ENCODE measurements at places on chromosomes 2 and 18. TPM values are rescaled to one million over a fixed set of nuclear protein-coding genes. Genes with fewer than 3 reads are reported as not detected.

The C1GALT1C1L gene
- total RNA-seq: 4.6 TPM

GRCh38 chr2:133726973-133727372, 158.7 kb upstream of the NCKAP5 start:
- DNase-seq: no peak

DNA sequence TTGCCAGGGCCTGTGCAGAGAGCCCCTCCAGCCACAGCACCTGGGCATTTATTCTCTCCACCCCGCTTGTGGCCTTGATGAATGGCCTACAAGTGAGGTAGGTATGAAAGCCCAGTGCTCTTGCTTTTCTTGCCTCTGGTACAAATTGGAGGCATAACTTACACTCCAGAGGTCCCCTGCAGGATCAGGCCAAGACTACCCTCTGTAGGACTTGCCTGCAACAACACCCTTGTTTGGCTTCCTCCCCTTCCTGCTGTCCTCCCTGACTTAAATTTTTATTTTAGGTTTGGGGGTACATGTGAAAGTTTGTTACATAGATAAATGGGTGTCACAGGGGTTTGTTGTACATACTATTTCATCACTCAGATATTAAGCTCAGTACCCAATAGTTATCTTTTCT, 95.7 kb downstream of the CDC42EP3 start:
- no peak for DNase-seq

GRCh38 chr2:64289737-64290136, 145.5 kb upstream of the PELI1 start:
- no peak for DNase-seq

DNA sequence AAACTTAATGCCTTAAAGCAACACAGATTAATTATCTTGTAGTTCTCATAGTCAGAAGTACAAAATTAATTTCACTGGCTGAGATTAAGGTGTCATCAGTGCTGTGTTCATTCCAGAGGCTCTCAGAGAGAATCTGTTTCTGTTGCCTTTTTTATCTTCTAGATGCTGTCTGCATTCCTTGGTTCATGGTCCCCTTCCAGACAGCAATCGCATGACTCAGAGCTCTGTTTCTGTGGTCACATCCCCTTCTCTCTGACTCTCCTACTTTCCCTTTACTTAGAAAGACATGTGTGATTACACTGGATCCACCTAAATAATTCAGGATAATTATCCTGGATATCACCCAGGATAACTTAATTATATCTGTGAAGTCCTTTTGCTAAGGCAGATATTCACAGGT, 148.6 kb downstream of the MAIP1 start:
- peak; percentile 45 for DNase-seq

GRCh38 chr2:166513952-166514351, 19.9 kb upstream of the SCN7A start:
- no peak for DNase-seq

GRCh38 chr2:168194784-168195522, 52.4 kb downstream of the STK39 start:
- DNase-seq: no peak
